ENCODE measurements at places on chromosomes 5 and 9.

- DNase-seq, result peak; percentile 92
Measured at GRCh38 chr5:59746241-59746765, 147.2 kb downstream of the PDE4D start.

DNA sequence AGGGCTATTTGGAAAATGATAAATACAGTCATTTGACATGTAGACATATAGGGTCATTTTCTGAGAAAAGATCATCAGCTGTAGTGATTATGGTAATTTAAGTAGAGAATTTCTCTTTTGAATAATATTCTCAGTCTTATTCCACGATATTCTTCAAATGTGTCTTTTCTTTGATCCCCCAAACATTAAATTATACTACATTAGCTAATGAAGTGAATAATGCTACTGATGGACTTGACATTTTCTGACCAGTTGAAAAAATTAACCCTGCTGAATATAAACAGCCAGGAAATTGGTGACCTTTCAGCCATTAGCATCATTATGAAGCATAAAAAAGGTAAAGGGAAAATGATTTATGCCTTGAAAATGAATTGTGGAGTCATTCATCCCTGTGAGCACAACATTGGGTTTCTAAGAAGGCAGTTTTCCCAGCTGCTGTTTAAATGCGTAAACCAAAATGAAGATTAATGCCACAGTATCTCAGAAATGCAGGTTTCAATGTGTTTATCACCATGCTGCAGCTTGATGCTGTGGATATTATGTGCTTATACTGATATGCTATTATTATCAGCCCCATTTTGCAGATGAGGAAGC lies 489.1 kb downstream of the KCTD16 start:
- no peak for DNase-seq

DNA sequence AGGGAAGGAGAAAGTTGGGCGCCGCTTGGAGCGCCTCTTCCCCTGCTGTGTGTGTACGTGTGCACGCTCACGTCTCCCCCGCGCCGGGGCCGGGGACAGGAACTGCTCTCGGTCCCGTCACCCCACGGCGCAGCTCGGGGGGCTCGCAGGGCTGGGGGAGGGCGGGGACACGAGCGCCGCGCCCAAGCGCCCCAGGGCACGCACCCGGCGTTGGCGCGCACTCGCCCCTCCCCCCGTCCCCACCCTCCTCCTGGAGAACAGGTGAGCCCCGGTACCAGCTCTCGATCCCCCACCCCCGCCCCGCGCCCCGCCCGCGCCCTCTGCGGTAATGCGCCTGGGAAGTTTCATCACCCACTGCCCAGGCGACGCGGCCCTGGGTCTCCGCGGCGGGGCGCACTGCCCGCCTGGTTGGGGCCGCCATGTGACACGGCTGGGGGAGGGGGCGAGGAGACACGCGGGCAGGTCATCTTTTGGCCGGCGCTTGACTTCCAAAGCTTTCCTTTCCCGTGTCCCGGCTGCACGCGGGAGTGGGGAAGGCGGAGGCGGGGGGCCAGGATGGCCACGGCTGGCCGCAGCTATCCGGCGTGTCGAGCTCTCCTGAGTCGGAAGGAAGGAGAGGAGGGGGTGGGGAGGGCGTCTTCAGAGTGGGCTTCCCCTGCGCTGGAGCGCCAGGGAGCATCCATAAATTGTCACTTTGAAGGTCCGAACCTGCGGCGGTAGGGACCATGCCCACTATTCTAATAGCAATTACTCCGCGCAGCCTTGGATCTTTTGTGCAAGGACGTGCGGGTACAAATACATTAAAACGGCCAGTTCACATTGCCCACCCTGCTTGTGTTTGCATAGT lies 1.5 kb upstream of the STC2 start:
- peak; percentile 61 for DNase-seq

DNA sequence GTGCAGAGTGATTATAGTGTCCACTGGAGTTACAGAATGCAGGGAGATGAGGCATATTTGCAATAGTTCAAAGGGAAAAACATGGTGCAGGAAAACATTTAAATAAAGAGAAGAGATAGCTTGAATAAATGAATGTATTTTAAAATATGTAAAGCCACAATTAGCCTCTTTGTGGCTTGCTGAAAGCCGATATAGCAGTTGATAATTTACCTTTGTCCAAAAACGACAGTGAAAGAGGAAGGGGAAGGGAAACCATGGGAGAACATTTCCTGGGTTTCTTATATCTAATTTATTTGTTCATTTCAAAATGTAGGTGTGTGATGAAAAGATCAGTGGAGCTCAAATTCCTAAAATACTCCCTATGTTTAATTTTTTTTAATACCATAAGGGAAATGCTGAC lies 156.1 kb downstream of the DENND1A start:
- DNase-seq, result no peak

GRCh38 chr5:158273035-158273434 lies 414.1 kb upstream of the CLINT1 start:
- DNase-seq, result no peak

DNA sequence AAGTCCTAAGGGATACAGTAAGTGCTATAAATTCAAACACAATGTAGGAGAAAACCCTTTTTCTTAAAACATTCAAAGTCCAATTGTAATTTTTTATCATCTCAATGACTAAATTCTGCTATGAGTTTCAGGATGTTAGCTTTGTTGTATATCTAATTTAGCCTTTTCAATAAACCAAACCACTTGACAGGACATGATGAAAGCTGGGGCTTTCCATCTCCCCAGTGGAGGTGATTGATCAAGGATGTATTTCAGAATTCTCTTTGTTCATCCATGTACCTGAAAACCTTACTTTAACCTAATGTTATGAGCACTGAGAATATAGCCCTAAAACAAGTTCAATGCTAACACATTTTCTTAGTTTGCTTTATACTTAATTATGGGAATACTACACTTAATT lies 639.0 kb upstream of the ITGA1 start:
- no peak for DNase-seq

- no peak for DNase-seq
Measured at GRCh38 chr9:12997009-12997408, 222.2 kb downstream of the LURAP1L start.

Data from RPMI7951 (cell line).